Endodermal cell (in vitro differentiated cells): ENCODE measurements at places on chromosomes 4 and X. TPM values are rescaled to one million over a fixed set of nuclear protein-coding genes. Genes with fewer than 3 reads are reported as not detected.

- H3K36me3 ChIP-seq = no peaks in the 10 kb centered on the region
- H3K27me3 ChIP-seq = no peaks in the 10 kb centered on the region
Observed at GRCh38 chrX:148271263-148271662, 229.2 kb upstream of the AFF2 start.

DNA sequence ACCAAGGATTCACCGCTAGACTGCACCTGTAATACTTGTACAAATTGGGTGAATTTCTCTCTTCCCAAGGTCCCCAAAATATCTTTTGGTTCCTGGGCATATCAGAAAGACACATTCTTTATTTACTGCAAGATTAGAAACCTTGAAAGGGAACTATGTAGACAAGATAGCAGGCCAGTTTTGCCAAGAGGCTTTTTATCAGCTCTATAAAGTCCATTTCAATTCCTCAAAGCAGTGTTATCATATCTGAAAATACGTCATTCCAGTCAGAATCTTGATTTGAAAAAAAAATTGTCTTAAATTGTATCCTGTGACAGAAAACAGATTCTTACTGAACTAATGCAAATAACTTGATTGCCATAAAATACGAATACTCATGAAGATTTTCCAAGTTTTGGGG lies 37.0 kb upstream of the NSG1 start:
- no peaks in the 10 kb centered on the region for H3K27me3 ChIP-seq
- no peaks in the 10 kb centered on the region for H3K4me1 ChIP-seq
- H3K27ac ChIP-seq = no peak overlapping the region
- no peaks in the 10 kb centered on the region for H3K36me3 ChIP-seq

- H3K4me3 ChIP-seq = no peak overlapping the region
- H3K36me3 ChIP-seq = no peaks in the 10 kb centered on the region
- DNase-seq = no peak
- no peaks in the 10 kb centered on the region for H3K4me1 ChIP-seq
Observed at GRCh38 chr4:125515016-125515415, 200.3 kb downstream of the FAT4 start.

- H3K27ac ChIP-seq = no peak overlapping the region
- H3K4me3 ChIP-seq = peak overlapping the region; percentile 72
- no peaks in the 10 kb centered on the region for H3K27me3 ChIP-seq
- no peaks in the 10 kb centered on the region for H3K4me1 ChIP-seq
- peak; percentile 81 for DNase-seq
Observed at GRCh38 chrX:24692305-24692704, 1.4 kb upstream of the POLA1 start.

DNA sequence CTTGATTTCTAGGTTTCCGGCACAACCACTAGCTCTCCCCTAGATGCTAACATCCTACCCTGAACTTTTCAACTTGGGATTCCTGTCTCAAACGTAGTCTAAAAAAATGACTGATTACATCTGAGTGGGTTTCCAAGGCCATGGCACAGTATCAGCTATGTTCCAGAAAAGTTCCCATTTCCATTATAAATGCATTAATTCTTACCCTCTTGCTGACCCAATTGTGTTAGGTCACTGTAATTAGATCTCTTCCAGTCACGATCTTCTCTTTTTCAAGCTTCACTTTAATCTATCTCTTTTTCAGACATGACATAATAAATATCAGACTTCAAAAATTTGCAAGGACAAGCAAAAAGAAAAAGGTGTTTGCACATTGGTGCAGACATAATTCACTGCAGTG lies 50.6 kb upstream of the PDE5A start:
- H3K36me3 ChIP-seq = no peaks in the 10 kb centered on the region
- DNase-seq = no peak
- H3K4me3 ChIP-seq = no peak overlapping the region
- H3K27me3 ChIP-seq = no peaks in the 10 kb centered on the region

DNA sequence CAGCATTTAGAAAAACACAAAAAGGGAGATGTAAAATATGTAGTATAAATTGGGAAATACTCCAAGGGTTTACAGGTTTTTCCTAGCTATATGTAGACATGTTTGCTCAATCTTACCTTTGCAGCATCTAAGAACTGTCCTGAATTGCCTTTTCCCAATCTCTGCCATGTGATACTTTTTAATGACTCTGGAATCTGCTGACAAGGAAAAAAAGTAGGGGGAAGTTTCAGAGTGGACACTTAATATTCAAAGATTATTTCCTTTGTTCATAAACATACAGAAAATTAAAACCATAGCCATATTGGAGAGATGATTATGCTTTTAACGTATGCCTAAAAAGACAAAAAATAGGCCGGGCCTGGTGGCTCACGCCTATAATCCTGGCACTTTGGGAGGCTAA lies 41.4 kb downstream of the ABCB7 start:
- H3K36me3 ChIP-seq = no peaks in the 10 kb centered on the region
- H3K4me1 ChIP-seq = no peaks in the 10 kb centered on the region
- DNase-seq = no peak
- no peak overlapping the region for H3K27ac ChIP-seq

The LARP7 gene
- 34.8 and 36.1 TPM in 2 replicates for total RNA-seq

The RPL34 gene
- 1,108 and 1,153 TPM in 2 replicates for total RNA-seq

The CHST7 gene
- 1.3 to 3.1 TPM (median 1.6 TPM) in 3 replicates for total RNA-seq

The FGF2 gene
- 18.5 and 22.9 TPM in 2 replicates for total RNA-seq
